Mesendoderm (in vitro differentiated cells): ENCODE measurements at places on chromosomes 2 and 18.

- DNase-seq: no peak
Measured at GRCh38 chr18:50697509-50697908, 122.3 kb downstream of the MRO start.

- peak; percentile 36 for DNase-seq
Measured at GRCh38 chr2:215436705-215437565, 1.1 kb upstream of the FN1 start.

- DNase-seq: peak; percentile 83
Measured at GRCh38 chr2:47313141-47313691, 89.7 kb upstream of the MSH2 start.

DNA sequence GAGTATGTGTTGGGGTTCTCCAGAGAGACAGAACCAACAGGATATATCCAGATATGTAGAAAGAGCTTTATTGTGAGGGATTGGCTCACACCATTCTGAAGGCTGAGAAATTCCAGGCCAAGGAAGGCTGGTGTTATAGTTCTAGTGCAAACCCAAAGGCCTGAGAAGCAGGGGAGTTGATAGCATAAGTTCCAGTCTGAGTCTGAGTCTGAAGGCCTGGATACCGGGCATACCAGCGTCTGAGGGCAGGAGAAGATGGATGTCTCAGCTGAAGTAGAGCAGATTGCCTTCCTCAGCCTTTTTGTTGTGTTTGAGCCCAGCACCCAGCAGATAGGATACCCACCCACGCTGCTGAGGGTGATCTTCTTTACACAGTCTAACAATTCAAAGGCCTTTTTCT is 211.7 kb upstream of the RASGRP3 start:
- DNase-seq: no peak

GRCh38 chr2:217479566-217479965 is 523.2 kb downstream of the TNS1 start:
- no peak for DNase-seq

DNA sequence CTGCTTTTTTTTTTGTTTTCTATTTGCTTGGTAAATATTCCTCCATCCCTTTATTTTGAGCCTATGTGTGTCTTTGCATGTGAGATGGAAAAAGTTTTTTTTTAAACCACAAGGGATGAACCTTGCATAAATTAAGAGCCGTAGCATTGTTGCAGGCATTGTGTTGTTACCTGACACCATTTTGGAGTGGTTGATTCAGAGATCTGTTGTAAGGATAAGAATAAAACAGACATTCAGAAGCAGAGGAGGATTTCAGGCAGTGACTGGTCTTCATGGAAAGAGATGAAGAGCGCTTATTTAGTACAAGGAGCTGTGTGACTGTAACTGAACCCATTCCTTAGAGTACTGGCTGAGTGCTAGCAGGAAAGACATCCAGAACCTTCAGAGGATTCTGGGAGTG is 101.2 kb downstream of the LTBP1 start:
- peak; percentile 61 for DNase-seq

- DNase-seq: no peak
Measured at GRCh38 chr2:145690183-145690778, 1170.4 kb upstream of the ZEB2 start.

DNA sequence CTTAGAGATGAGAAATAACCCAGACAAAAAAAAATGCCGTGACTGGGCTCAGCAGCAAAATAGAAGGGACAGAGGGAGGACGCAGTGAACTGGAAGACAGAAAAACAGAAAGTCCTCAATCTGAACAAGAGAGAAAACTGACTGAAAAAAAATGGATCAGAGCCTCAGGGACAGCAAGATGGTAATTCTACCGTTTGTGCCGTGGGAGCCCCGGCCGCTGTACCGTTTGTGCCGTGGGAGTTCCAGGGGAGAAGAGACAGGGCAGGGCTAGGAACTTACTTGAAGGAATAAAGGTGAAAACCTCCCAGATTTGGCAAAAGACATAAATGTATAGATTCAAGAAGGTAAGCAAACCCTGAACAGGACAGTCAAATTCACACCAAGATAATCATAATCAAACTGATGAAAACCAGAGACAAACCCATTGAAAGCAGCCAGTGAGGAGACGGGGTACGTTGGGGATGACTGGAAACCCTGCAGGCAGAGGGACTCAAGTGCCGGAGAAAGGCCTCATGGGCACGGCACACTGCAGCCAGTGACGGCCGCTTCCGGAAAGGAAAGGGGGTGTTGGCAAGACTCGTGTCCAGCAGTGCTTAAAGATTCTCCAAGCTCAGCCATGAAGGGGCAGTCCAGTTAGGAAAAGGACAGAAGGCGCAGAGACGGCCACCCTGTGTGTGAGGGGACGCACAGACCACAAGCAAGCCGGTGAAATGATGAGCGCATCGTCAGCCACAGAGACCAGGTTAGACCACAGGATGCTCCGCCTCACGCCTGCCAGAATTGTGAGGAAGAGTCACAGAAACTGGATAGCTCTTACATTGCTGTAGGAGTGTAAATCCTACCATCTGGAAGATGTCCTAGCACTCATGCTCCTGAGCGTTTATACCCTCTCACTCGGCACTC is 40.0 kb upstream of the NFATC1 start:
- no peak for DNase-seq

GRCh38 chr2:191617575-191617974 is 60.4 kb upstream of the NABP1 start:
- DNase-seq: no peak

DNA sequence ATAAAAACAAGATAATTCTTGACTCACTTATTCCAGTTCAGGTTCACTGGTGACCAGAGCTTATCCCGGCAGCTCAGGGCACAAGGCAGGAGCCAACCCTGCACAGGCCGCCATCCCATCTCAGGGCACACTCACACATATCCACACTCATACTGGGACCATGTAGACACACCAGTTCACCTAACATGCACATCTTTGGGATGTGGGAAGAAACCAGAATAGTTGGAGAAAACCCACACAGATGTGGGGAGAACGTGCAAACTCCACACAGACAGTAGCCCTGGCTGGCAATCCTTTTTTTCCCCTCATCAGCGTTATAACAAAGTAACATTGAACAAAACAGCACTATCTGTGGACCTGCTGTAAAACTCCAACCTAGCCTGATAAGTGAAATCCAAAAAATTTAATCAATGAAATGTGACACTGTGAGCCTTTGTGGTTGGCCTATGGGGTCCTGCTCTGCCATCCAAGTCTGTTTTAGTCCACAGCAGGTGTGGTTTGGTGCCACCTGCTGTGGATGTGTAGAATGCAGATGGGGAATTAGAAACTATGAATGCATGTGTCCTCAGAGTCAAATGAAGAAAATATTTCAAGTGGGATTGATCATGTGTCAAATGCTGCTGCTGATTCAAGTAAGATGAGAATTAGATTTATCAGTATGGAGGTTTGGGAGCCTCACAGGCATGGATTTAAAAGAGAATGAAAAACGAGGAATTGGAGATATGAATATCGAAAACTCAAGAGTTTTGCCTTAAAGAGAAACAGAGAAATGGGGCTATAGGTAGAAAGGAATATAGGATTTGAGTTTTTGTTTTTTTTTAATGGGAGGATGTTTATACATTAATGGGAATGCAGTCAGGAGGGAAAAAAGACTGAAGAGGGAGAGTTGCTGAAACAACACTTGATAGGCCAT is 47.0 kb downstream of the UGP2 start:
- peak; percentile 85 for DNase-seq

DNA sequence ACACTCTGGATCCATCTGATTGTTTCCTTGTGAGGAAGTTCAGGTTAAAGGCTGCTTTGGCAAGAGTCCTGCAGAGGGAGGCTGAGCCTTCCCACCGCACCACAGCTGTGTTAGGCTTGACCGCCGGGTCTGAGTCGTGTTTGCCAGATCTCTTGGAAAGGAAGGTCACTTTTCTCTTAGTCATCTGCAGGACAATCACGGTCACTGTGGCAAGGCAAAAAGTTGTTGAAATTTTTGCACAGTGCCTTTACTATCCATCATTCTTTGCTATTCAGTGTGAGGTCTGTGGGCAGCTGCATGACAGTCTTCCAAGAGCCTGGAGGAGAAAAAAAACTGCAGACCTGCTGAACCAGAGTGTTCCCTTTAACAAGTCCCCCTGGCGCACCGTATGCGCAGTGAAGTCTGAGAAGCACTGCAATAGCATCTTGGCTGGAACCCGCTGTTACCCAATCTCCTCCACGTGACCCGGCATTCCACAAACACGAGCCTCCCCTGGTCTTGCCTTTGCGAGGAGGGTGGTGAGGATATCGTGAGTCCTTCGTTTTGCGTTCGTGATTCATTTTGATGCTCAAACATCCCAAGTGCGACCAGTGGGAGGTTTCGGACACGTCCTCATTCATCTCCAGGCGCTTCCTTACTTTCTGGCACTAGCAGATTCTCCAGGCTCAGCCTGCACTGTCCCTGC is 23.0 kb downstream of the BIN1 start:
- DNase-seq: no peak

DNA sequence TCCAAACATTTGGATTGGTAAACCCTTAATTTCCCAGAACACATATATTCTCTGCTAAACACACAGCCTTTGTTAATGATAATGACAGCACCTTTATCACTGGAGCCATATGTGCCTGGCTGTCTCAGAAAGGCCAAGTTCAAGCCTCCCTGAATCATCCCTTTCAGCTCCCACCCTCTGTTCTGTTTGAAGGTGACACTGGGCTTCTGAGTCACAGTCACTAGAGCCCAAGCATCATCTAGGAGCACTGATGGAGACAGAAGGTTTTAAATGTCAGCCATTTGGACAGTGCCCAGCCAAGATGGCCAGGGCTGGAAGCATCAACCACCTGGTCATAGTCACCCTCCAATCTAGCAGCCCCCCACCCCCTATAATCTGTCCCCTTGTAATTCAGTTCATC is 80.6 kb downstream of the NRP2 start:
- no peak for DNase-seq

DNA sequence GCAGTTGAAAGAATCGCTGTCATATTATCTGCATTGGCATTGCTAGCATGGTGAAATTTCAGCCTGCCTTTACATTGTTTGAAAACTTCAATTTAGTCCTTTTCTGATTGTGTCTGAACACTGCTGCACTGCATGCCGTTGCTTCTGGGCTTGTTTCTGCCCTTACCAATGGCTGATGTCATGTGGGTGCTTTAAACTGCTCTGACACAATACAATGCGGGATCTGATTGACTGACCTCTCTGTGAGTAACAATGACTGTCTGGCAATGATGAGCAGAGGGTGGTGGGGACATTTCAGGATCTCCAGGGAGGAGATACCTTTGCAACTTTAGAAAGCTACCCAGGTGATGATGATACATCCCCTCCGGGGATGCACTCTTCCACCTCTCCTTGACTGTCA is 119.5 kb upstream of the ZBTB14 start:
- DNase-seq: no peak

GRCh38 chr2:2502201-2502549 is 171.1 kb upstream of the MYT1L start:
- DNase-seq: no peak

DNA sequence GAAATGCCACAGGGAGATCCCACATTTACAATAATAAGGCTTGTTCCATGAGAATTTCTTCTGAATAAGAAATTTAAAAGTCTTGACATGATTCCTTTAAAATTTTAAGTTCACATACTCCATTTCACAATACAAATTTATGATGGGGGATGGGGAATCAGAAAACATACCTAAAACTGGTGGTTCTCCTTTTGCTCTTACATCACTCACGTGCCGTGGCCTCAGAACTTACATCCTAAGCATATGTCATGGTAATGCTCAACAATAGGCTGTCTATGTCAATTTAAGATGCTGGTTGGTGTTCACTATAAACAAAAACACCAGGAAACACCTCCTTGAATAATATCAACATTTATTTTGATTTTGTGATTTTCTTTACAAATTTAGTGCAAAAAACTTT is 12.8 kb downstream of the UPP2 start:
- DNase-seq: no peak

GRCh38 chr2:65686928-65687521 is 254.6 kb upstream of the SPRED2 start:
- DNase-seq: peak; percentile 22

DNA sequence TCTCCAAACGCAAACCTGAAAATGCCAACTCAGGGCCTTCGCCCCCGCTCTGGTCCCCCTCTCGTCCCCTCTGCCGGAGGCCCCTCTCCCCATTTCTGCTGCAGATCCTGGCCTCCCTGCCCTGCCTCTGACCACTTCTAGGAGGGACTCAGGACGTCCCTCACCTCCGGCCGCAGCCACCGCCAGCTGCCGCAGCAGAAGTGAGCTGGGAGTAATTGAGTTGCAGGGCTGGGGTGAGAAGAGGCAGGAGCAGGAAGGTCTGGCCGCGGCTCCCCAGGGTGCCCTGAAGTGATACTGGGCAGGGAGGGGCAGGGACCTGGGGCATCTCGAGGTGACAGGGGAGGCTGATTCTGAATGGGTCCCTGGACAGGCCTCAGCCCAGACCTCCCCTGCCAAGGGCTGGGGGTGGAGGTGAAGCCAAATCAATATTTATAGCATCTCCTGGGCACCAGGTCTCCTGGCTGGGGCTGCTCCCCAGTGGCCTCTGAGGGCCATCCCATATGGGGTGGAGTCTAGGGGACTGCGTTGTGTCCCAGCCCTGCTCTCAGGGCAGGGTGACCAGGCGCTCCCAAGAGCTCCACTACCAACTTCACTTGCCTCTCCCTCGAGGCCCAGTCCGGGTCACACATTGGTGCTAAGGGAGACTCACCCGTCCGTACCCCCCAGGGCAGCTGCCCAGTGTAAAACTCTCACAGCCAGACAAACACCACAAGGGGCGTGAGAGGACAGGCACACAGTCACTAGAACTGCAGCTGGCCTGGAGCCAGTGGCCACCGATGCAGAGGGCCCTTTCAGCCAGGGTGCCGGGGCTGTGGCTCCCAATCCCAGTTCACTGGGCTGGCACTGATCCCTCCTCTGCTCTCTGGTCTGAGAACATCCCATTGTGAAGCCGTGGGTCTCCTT is 33.0 kb downstream of the KCNIP3 start:
- no peak for DNase-seq

- DNase-seq: no peak
Measured at GRCh38 chr2:62435720-62436119, 70.3 kb downstream of the TMEM17 start.

- DNase-seq: no peak
Measured at GRCh38 chr2:238852206-238852869, 4.5 kb downstream of the TWIST2 start.

GRCh38 chr2:95071856-95072255 is 46.3 kb downstream of the MAL start:
- DNase-seq: no peak

DNA sequence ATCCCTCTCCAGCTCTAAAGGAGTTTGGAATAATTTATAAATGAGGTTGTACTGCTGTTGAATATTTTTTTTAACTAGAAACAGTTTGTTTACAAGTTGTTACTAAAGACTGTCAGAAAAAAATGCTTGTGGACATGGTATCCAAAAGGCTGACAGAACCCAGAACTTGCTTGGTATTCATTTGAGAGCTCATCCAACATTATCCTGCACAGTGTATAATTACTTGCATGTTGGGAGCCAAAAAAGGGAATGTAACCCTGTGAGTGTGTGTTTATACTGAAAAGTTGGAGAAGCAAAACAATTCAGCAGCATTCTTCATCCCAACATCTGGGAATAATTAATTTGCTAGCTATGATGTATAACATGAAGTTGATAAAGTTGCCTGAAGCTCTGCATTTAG is 42.1 kb upstream of the EHBP1 start:
- DNase-seq: no peak

GRCh38 chr18:59172664-59173249 is 33.1 kb downstream of the SEC11C start:
- no peak for DNase-seq

- DNase-seq: no peak
Measured at GRCh38 chr18:21448299-21448698, 152.2 kb downstream of the ESCO1 start.
